ENCODE measurements at places on chromosomes 1 and 21. TPM values are rescaled to one million over a fixed set of nuclear protein-coding genes. Genes with fewer than 3 reads are reported as not detected.

PFKL gene
- 104 TPM for total RNA-seq

REN gene
- total RNA-seq, result 2.0 TPM

PCP4 gene
- total RNA-seq, result 4.1 TPM

RPTN gene
- not detected for total RNA-seq

PLA2G2E gene
- not detected for total RNA-seq

Measured in ovary (tissue), 10 donors.